ENCODE measurements at places on chromosomes 13 and 19.

GRCh38 chr19:5149932-5150901 is 181.3 kb downstream of the KDM4B start:
- no peak for DNase-seq

GRCh38 chr19:30105727-30106126 is 163.7 kb downstream of the URI1 start:
- DNase-seq: no peak

DNA sequence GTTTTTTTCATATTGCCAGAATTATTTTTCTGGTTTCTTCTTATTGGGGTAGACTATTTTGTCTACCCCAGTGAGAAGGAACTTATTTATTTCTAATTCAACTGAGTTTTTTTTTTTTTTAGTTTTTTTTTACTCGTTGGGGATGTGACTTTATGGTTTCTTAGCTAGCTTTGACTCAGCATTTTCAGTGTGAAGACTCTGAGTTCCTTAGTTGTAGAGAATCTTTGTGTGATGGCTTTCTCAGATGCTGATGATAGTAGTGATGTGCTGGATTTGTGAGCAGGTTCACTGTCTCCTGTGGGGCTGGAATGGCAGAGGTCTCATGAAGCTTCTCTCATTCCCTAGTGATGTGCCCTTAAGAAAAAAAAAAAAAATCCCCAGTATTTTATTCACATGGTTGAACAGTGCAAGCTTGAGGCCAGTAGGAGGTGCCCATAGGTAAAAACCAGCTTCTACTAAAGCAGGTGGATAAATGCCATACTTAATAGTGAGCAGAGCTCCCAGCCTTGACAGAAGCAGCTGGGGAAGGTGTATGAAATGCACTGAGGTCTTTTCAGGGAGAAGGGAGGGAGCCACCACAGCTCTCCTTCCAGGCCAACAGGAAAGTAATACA is 106.2 kb upstream of the KLF5 start:
- DNase-seq: no peak

DNA sequence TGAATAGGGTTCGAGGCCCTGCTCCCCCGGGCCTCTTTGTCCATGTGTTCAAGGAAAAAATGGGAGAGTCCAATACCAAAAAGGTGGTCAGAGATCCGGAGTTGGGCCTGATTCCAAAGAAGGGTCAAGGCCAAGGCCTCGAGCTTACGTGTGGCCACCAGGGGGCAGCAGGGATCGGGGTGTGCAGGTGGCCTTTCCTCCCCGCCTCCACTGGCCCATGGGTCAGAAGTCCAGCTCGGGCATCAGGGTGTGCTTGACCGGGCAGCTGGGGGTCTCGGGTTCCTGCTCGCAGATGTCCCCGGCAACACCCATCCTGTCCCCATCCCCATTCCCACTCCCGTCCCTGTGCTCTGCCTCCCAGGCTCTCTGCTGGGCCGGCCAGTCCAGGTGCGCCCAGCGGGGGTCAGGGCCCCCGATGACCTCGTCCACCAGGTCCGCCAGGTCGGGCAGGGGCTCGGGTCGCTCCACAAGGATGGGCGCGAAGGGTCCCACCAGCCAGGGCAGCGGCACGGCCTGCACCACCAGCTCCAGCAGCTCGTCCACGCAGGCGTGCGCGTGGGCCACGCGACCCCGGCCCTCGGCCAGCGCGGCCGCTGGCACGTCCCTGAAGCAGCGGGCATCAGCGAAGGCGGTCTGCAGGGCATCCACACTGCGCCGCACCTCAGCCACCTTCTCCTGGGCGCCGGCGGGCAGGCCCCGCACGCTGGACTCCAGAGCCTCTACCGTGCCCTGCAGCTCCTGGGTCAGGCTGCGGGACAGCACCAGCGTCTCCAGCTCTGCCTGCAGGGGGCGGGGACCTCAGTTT is 5.2 kb upstream of the PLIN4 start:
- DNase-seq: no peak

- DNase-seq: no peak
These were observed 4.3 kb upstream of the LATS2 start for GRCh38 chr13:21065686-21066085.

- no peak for DNase-seq
These were observed 441.6 kb downstream of the TDRD3 start for GRCh38 chr13:60838581-60838980.

All from stimulated activated CD8-positive, alpha-beta memory T cell treated with anti-CD3 and anti-CD28 coated beads, Interleukin-4, amount 100 ng/mL, for 1 hour (primary cell).